ENCODE measurements at places on chromosomes 1 and 21.

DNA sequence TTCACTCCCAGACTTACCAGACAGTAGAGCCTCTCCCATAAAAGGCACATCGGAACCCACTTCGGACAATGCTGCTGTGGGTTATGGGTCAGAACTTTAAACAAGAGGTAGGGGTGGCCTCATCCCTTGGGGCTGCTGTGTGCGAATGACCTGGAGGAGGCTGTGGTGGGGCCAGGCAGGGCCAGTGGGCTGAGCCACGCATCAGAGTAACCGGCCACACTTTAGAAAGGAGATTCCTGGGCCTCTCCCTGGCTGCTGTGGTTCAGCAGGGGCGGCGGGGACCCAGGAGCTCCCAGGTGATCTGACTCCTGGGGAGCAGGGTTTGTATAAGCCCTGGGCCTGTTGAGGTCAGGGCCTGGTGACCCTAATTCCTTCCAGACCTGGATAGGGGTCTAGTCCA lies 110.2 kb upstream of the C1orf174 start:
- DNase-seq, result no peak

- no peak for DNase-seq
These were observed 52.1 kb upstream of the LAPTM5 start for GRCh38 chr1:30809514-30810263.

GRCh38 chr1:94160811-94161210 lies 39.9 kb upstream of the ABCA4 start:
- no peak for DNase-seq

GRCh38 chr1:94044891-94045290 lies 76.1 kb downstream of the ABCA4 start:
- DNase-seq, result no peak

Data from caudate nucleus (tissue), 63 donors.